ENCODE measurements at places on chromosomes 3 and 15.

DNA sequence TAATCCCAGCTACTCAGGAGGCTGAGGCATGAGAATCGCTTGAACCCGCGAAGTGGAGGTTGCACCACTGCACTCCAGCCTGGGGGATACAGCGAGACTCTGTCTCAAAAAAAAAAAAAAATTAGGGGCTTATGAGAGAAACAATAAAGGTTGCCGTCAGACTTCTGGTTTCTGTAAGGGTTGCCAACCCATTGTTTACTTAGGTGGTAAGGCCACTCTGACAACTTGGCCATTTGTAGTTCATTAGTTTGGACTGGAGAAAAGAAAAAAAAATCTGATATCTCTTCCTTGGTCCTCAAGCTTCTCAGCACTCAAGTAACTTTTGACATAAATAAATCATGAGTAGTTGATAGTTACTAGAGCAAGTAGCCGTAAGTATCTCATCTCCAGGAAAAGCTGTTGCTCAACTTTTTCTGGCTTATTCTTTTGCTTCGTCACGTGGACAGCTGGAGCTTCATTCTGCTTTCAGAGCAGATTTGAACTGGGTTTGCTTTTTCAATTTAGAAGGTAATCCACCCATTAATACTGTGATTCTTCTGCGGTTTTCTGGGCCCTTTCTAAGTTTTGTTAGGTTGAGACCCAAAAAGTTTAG is 9.4 kb downstream of the SNX1 start:
- no peak for DNase-seq

GRCh38 chr3:140470211-140470610 is 207.7 kb upstream of the TRIM42 start:
- no peak for DNase-seq

- no peak for DNase-seq
Measured at GRCh38 chr3:99845331-99845730, 27.7 kb downstream of the CMSS1 start.

GRCh38 chr3:114481113-114481512 is 187.3 kb downstream of the TIGIT start:
- no peak for DNase-seq

GRCh38 chr3:15659254-15659975 is 57.9 kb downstream of the BTD start:
- DNase-seq: no peak

DNA sequence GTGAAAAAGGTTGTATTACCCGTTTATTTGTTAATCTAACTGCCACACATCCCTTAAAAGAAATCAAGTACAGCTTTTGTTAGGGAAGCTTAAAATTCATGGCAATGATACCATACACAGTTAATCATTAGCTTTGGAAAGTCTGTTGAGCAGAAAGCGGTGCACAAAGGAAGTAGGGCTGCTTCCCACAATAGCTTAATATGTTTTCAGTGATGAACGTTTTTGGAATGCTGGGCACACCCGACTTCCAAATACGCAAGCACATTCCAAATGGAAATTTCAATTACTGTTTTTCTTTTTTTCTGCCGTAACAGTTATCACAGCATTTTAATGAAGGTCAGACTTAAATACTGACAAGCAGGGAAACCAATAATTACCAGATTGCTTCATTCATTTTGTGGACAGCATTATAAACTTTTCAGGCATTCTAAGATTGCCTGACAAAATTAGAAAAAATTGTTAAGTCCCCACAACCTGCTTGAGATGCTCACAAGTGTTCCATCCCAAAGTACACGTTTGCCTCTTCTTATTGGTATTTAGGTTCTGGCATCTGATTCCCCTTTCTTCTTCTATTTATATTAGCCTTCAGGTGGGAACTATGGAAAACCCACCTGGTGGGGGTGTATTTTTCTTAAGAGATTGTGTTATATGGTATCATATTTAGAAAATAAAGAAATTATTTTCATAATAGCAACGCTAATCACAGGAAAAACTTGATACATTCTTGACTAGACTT is 1.1 kb upstream of the ECT2 start:
- DNase-seq: no peak

GRCh38 chr15:72227720-72228119 is 3.3 kb downstream of the PKM start:
- DNase-seq: no peak

DNA sequence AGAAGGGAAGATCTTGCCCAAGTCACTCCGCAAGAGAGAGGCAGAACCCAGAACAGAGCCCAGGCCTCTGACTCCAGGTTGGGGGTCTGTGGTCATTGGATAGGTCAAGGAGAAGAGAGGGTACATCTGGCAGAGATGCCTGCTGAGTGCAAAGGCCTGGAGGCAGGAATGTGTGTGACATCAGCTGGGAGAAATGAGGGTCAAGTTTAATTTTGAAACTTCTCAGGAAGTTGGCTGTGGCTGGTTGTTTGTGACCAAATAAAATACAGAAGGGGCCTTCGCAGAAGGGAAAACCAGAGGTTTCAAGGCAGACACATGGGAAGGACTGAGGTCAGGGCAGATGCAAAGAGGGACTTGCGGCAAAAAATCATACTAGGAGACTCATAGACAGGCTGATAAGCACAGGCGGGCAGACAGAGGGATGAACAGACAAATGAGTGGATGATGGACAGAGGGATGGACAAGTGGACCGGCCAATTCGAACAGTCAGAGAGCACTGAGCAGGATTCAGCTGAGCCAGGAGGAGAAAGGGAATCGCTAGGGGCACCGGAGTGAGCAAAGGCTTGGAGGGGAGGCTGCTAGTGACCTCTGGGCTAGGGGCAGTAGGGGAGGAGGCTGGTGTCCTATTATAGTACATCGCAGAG is 28.8 kb upstream of the CACNA2D2 start:
- DNase-seq: no peak

GRCh38 chr3:160544844-160545503 is 20.4 kb downstream of the KPNA4 start:
- no peak for DNase-seq

- DNase-seq: no peak
Measured at GRCh38 chr15:43529587-43530345, 12.4 kb downstream of the MAP1A start.

- DNase-seq: no peak
Measured at GRCh38 chr3:32822609-32823498, 5.1 kb downstream of the TRIM71 start.

DNA sequence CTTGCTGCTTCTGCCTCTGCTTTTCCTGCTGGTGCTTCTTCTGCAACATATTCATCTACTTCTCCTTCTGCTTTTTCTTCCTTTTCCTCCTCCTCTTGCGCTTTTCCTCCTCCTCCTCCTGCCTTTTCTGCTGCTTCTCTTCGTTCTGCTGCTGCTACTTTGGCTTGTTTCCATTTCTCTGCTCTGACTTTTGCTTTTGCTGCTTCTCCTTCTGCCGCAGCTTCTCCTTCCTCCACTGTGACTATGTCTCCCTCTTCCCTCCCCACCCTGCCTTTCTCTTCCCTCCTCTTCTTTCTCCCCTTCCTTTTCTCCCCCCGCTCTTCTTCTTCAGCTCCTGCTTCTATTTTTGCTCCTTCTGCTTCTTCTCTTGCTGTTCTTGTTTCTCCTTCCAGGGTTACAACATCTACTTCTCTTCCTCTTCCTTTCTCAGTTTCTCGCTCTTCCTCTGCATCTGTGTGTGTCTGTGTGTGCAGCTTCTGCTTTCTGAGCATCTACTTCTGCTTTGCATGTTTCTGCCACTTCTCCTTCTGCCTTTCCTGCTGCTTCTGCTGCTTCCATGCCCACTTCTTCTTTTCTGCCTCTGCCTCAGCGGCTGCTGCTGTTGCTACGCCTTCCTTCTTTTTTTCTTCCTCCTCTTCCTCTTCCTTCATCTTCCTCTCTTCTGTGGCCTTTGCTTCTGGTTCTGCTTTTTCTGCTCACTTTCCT is 51.4 kb downstream of the FAM43A start:
- DNase-seq: no peak

GRCh38 chr15:81941479-81941878 is 104.3 kb downstream of the MEX3B start:
- DNase-seq: no peak

- DNase-seq: no peak
Measured at GRCh38 chr3:44992555-44993470, 16.8 kb downstream of the EXOSC7 start.

- no peak for DNase-seq
Measured at GRCh38 chr15:84811828-84812227, 5.3 kb upstream of the ALPK3 start.

DNA sequence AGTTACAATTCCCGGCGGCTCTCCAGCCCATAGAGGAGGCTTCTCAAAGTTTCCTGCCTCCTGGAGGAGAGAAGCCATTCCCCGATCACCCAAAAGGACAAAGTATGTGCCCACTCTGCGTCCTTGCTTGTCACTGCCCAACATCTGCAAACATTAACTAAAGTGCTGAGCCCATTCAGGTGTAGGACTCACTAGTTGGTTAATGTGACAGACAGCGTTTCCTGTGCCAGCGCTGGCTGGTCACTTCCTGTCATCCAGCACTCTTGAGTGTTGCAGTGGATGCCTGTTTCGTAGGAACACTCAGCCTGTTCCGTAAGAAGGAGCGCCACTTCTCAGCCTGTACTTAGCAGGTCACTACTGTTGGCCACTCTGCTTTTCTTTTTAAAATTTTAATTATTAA is 100.3 kb downstream of the APBA2 start:
- DNase-seq: no peak

- no peak for DNase-seq
Measured at GRCh38 chr3:25834346-25834745, 44.5 kb downstream of the OXSM start.

GRCh38 chr15:38622908-38623307 is 58.3 kb upstream of the RASGRP1 start:
- no peak for DNase-seq

DNA sequence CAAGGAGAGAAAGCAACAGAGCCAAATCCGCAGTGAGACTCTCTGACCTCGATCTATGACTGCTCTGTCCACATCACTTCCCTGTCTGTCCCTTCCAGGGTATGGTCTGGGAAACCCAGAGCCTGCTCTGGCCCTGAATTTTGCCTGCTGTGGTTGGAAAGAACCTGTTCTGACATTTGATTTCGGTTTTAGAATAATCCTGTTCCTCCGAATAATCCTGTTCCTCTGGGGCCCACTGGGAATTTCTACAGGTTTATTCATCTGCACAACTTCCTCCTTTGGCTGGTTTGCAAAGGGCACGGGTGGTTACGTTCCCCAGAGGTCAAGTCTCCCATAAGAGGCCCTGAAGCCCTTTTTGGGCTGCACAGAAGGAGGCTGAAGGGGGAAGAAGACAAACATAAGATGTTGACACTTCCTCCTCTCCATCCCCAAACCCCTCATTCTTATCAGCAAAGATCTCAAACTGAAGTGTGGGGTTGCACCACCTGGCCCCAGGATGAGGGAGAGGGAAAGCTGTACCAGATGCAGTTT is 10.6 kb downstream of the LAMP3 start:
- DNase-seq: no peak

DNA sequence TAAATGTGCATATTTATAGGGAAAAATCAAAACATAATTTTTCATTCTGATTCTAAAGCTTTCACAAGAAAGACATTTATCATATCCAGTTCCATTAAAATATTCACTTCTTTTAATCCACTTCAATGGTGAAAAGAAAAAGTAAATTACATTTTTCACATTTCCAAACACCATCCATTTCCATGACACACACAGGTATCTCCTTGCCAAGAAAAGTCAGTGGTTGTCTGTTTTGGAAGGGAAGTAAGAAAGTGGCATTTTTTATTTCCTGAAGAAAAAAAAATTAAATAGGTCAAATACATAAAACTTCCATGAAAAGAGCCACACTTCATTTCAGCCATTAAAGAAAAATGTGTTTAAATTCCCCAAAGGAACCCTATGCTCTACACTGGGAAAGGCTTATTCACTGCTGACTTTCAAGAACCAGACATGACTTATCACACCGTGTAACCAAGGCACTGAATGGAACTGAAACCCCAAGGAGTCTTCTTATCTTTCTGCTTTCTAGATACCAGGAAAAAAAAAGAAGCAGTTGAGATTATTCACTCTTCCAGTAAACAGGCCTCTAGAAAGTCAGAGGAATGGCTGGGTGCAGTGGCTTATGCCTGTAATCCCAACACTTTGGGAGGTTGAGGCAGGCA is 44.5 kb downstream of the OSBPL10 start:
- no peak for DNase-seq

GRCh38 chr3:142595581-142595950 is 627 bp upstream of the PLS1 start:
- DNase-seq: peak; percentile 53

DNA sequence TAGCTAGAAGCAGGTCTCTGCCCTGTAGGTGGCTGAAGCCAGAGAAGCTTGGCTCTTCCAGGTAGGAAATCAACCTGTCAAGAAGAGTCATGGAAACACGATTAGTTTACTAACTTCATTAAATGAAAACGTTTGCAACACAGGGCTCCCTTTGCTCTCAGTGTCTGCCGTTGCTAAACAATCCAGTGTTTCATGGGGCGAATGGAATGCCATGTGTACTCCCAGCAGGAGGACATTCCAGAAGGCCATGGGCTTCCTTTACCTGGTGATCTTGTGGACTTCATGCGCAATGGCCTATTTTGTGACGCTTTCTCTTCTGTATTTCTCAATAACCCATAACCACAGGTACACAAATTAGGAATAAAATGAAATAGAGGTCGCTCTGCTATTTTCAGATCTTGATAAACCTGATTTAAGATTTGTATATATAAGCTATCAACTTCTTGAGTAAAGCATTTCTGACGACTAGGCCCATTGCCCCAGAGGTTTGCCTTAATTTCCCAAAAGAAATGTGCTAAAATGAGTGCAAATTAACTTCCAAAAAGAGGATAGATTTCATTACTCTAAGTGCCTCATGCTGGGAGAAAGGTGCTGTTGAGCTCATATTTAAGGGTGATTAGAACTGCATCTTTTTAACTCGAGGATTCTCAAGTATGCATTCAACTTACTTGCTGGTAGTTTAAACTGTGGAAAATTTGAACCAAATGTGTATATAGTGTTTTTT is 171.0 kb downstream of the EPHA3 start:
- no peak for DNase-seq

GRCh38 chr15:90851940-90852339 is 16.4 kb upstream of the FURIN start:
- no peak for DNase-seq

DNA sequence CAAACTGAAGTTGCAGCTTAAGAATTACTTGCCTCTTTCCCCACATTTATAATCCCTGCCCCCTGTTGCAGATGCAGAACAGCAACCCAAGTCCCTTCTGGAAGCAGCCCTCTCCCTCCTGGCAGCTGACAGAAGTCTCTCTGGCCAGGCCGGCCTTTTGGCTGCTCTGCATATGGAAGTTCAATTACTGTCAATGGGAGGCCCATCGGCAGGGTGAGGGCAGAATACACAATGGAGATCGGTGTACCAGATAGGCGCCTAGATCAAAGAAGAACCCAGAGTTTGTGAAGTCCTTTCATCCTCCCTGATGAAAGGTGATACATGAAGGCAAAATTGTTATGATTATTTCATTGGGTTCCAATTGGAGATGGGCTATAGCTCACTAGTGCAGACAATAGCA is 327.9 kb upstream of the CTNNB1 start:
- peak; percentile 4 for DNase-seq

DNA sequence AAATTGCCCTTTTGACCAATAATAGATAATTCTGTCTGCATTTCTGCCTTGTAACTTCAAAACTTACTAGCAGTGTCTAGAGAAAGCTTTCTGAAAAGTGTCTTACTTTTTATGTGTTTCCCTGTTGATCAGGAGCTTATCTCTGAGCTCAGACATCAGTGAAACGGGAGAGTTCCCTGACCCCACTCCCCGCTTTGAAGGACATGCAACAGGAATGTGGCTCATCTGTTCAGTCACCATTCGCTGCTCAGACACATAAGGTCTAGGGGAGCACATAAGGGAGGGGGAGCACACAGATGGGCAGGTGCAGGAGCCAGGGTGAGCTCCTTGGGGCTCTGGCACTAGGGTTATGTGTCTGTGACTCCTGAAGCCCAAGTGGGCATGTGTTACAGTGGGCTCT is 205.0 kb downstream of the FEZF2 start:
- DNase-seq: no peak

Measured in NCI-H524 (cell line).